ENCODE measurements at places on chromosomes 1 and 21. TPM values are rescaled to one million over a fixed set of nuclear protein-coding genes. Genes with fewer than 3 reads are reported as not detected.

The PALMD gene
- 2.5 TPM for total RNA-seq

DNA sequence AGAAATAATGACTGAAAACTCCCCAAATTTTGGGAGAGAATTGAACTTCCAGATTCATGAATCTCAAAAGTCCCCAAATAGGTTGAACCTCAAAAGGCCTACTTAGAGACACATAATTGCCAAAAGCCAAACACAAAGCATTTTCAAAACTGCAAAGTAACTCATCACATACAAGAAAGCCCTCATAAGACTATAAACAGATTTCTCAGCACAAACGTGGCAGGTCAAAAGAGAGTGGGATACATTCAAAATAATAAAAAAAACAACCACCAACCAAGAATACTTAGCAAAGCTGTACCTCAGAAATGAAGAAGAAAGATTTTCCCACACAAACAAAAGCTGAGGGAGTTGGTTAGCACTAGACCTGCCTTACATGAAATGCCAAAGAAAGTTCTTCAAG is 57.9 kb downstream of the CCN1 start:
- no peak for DNase-seq

DNA sequence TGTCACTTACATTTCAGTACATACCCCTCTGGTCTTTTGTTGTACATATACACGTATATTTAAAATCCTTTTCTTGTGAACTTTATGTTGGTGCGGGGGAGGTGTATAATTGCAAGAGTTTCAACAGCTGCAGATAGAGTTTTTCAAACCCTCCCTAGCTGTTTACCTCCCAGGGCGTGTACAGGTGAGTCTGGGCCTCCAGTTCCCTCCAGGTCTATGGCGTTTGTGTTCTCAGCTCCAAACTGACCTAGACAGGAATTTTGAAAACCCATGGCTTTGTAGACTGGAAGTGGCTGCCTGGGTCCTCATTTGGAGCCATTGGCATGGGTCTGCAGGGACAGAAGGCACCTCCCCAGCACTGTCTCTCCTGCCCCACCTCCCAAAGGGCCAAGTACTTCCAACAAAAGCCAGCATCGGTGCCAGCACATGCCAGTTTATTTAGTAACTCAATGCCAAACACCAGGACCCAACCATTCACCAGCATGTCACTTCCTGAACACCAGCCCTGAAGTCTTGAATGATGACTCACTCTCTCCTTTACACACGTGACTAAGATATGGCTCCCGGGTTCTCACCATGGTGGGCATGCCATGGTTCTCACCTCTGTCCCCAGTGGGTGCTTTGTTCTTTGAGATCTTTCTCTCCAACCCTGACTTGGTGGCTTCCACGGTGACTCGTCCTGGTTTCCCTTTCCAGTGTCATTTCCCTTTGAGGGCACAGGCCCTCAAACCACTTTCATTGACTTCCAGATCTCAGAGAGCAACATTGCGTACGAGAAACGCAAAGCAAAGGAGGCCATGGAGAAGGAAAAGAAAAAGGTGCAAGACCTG is 57.3 kb upstream of the EFHD2 start:
- DNase-seq: peak; percentile 93

DNA sequence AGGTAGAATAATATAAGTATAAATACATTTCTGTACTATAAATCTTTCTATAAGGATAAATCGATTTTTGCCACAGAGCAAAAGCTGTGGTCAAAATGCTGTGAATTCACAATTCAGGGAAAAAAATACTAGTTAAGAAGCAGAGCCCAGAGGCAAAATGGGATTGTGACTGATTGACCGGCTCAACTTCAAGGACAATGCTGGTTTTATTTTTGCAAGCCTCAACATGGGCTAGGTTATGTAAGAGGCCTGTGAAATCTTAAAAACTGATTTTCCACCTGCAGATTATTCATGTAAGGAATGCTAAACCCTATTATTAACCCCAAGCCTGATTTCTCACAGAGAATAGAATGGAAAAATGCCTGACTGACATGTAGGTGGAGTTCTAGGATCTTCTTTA is 155.1 kb downstream of the HHAT start:
- no peak for DNase-seq

GRCh38 chr1:151495316-151495715 is 15.9 kb upstream of the CGN start:
- DNase-seq: no peak

DNA sequence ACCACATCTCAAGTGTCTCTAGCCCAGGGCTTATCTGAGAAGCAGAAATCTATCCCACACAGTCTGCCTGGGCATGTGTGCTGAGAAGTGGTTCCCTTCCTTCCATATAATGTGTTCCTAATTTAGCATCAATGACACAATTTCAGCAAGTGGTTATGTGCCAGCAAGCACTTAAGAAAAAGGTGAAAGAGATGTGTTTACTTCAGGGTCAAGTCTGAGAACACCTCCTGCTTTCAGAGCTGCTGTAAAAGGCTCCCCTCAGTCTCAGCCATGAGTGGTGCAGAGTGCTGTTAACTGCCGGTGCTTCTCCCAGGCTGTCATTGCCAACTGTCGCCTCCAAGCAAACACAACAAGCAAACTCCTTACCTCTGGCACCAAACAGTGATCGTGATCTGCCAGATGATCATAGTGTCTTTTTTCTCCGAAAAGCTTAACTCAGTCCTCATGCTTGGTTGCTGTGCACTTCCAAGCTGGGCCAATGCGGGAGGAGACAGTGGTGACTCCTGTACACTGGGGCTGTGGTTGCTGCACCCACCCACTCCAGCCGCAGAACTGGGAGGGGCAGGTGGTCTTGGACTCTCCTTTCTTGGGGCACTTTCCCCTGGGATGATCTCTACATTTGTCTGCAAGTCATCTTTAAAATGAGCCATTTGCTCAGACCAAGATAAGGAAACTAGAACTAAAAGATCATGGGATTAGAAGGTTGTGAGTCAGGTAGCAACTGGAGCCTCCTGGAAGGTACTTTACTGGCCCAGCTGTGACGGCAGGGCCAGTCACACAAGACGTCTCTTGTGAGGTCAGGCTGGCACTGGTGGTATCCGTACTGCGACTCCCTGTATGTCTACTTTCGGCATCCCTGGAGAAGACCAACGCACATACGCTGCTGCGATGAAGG is 32.4 kb downstream of the ATP1A1 start:
- DNase-seq: no peak

DNA sequence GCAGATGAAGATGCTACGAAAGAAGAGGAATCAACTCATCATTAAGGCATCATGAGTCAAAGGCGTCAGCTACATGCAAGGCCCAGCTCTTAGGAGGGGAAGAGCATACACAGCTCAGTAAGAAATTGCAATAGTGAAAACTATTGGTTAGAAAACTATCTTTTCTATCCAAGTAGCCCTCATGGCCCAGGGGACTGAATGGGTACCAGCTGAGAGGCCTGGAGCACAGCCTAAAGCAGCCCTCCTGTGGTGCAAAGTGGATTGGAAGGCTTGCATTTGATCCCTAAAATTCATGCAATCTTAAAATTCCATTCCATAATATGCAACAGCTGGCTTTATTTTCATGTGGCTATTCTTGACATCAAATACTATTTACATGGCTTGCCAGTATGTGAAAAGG is 251.8 kb upstream of the USP24 start:
- DNase-seq: peak; percentile 43

- DNase-seq: peak; percentile 69
These were observed 183.5 kb downstream of the RUNX1 start for GRCh38 chr21:34865400-34866241.

The SPOCD1 gene
- total RNA-seq: 27.6 TPM

DNA sequence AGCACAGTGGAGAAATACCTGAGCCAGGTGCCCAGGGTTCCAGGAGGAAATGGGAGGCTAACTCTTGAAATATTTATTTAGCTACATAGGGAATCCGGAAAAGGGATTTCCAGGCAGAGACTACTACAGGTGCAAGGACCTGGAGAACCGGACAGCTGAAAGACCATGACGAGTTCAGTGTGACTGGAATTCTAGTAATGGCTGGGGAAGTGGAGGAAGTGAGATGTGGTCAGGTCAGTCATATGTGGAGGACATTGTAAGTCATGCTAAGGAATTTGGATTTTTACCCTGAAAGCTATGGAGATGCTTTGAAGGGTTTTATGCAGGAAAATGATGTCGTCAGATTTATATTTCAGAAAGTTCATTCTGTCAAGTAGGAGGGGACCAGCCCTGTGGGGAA is 1.8 kb downstream of the CAP1 start:
- DNase-seq: no peak

The B3GALT2 gene
- not detected for total RNA-seq

DNA sequence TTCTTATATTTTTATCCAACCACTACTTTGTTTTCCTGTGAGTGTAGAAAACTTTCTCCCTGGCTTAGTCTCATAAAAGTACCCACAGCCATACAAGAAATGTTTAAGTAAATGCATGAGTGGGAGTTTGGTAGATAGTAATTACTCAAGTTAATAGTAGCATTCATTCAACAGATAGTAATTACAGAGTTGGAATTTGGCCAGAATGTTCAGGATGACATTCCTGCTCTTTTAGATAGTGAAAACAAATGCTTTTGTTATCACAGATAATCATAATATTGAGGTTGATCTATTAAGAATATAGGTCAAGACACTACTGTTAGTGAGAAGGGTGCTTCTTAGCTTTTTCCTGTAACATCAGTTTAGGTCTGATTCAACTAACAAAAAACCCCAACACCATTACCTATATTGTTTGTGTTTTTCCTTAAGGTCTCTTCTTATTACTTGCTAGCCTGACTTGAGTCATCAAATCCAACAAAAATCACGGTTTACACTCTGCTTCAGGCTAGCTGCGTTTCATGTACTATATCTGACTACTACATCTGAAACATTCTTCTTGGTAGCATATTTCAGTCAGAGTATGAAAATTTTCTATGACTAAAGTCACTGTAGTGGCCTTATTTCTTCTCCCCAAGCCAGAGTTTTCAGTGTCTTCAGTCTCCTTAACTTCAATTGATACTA is 163.7 kb downstream of the HS2ST1 start:
- no peak for DNase-seq

DNA sequence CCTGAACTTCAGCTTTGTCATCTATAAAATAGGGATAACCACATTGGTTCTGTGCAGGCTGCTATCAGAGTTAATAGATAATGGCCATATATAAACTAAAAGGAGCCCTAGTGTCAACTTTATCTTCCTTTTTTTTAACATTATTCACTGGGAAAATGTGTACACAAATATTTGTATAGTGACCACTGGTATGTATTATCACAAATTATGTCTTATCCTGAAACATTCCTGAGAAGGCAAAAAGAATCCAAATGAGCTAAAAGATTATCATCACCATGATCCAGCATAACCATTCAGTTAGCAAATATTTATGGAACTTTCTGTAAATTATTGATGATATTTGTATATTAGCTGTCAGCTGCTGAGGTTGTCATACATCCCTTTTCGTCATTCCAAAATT is 16.6 kb downstream of the ANGPTL3 start:
- DNase-seq: no peak

- peak; percentile 90 for DNase-seq
These were observed 437 bp upstream of the HSPG2 start for GRCh38 chr1:21937372-21938121.

DNA sequence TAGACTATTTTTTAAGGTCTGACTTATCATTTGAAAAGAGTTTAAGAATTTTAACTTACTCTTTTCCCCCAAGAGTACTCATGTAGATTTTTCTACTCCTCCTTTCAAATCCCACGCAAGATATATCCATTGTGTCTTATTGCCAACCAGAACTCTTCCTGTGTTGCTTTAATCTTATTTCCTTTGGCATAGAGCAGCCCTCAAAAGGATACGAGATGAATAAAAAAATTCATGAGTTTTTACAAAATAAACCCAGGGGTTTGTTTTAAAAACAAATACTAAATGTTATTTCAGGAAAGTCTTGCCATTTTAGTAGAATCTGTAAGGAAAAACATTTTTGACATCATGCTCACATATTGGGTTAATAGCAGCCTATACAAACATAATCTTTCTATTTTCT is 543.2 kb upstream of the CXADR start:
- DNase-seq: no peak

GRCh38 chr21:18477043-18477442 is 73.5 kb upstream of the TMPRSS15 start:
- DNase-seq: peak; percentile 22

GRCh38 chr1:197807739-197808453 is 32.6 kb upstream of the DENND1B start:
- peak; percentile 64 for DNase-seq

DNA sequence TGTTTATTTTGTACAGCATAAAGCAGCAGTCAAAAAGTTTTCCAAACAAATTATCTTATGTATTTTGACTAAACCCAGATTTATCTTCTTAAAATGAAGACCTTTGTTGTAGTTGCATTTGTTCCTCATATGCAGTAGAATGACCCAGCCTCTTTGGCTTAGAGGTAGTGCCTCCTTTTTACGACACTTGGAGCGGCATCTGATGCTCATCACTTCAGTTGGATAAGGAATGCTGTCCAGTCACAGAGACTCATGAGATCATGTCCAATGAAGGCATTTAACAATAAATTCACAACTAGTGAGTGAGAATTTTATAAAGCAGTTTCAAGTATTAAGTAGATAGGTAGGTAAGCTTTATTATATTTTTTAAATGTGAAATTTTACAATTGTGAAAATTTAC is 35.2 kb downstream of the PTPRC start:
- no peak for DNase-seq

The LCA5L gene
- 0.59 TPM for total RNA-seq

The KCNJ9 gene
- not detected for total RNA-seq

GRCh38 chr21:37580666-37581065 is 214.1 kb downstream of the DYRK1A start:
- DNase-seq: no peak

The ASPM gene
- 36.6 TPM for total RNA-seq

GRCh38 chr1:220092694-220093093 is 1.2 kb upstream of the IARS2 start:
- no peak for DNase-seq

The AGPAT3 gene
- total RNA-seq: 45.1 TPM

DNA sequence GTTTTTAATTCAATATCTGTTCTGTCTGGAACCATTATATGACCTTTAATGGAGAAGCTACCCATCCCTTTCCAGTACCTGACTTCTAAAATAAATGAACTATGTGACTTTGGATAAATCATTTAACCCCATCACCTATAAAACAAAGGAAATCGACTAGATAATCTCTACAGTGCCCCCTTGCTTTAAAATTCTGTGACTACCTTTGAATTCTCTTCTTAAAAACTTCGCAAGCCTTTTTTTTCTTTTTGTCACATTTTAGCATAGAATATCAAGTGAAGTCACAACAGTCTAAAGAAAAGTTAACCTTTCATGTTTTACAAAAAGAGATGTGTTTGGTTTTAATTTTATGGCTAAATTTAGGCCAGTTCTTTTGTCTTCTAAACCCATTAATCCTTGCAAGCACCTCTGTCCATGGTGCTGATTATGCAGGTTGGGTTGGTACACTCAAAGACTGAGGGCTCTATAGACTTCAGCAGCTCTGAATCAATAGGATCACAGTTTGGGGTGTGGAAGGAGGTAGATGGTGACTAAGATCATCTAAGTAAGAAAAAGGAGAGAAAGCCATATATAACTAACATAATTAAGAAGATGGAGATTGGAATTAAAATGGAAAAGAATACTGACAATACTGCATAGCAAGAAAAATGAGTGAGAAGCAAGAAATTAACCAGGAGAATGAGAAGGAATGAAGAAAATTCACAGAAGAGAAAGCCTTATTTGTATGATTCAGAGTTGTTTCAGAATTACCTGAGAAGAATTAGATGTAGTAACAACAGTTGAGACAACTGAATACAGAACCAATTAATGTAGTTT is 59.2 kb downstream of the TBX15 start:
- no peak for DNase-seq
